ENCODE measurements at places on chromosomes 12 and 14.

DNA sequence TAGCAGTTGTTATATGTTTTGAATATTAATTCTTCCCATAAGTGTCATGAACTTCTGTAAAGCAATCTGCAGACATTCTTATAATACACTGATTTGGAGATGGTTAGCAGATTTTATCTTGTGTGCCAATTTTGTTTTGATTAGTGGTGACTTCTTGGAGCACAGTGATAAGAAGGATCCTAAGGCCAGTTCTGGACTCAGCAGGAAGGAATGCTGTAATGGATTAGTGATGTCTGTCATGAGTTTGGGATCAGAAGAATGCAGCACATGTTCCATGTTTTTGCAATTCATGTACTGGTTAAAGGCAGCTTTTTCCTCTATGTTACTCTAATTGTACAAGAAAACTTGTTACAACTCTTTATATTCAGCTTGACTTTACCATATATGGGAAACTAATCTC, 91.5 kb downstream of the UNC79 start:
- no peak for DNase-seq

DNA sequence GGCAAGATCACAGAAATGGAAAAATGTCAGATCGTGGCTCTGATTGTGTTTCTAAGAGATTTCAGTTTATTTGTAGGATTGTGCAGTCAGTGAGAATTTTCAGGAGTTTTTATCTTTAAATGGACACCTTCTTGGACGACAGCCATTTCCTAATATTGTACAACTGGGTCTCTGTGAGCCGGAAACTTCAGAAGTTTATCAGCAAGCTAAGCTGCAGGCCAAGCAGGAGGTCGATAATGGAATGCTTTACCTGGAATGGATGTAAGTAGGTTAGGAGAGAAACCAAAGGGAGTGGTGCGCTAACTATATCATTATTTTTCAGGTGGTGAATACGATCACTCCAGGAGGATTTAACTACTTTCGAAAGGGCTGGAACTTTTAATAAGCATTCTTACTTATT, 26.4 kb downstream of the APAF1 start:
- DNase-seq = no peak

DNA sequence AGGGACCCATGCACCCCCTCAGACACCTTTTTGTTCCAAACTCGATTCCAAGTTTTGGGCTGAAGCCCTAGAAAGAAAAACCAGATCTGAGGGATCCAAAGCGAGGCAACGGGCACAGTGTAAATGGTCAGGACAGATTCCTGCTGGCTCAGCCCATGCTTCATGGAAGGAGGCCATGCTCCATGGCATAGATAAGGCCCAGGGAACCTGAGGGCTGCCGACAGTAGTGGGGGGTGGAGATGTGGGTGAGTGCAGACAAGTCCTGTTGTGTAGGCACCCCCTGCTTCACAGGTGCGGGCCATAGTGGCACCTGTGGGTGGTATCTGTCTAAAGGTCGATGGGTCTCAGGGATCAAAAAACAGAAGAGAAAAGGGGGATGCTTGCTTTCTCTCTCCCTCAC, 42.1 kb downstream of the TNFAIP2 start:
- DNase-seq = no peak

- no peak for DNase-seq
Observed at GRCh38 chr12:94813314-94813713, 163.0 kb upstream of the TMCC3 start.

- DNase-seq = peak; percentile 65
Observed at GRCh38 chr12:41932470-41932991, 212.1 kb downstream of the GXYLT1 start.

DNA sequence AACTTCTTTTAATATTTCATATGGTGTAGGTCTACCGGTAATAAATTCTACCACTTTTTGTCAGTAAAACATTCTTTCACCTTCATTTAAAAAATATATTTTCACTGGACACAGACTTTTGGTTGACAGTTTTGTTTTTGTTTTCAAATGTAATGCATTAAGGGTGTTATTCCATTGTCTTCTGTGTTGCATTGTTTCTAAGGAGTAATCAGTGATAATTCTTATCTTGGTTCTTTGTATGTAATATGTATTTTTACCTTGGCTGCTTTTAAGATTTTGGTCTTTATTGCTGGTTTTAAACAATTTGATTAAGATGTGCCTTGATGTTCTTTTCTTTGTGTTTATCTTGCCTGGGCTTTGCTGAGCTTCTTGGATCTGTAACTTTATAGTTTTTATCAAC, 4.1 kb downstream of the MAP1LC3B2 start:
- DNase-seq = no peak

DNA sequence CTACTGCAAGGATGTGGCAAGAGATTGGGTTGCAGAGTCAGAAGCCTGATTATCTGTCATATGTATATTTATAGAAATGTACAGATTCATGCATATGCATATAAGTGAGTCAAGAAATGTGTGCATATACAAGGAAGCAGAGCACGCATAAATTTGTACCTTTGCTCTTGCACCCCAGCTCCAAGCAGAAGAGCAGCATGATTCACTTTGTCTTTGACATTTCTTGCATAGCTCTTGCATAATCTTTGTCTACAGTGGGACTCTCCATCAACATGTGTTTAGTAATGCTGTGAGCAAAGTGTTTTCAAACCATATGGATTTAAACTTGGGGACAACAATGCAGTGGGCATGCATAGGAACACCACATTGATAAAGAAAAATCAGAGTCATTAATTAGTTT, 330.7 kb upstream of the DCN start:
- no peak for DNase-seq

- DNase-seq = no peak
Observed at GRCh38 chr14:72744416-72745120, 149.3 kb downstream of the DPF3 start.

- DNase-seq = no peak
Observed at GRCh38 chr12:110223777-110224378, 57.2 kb upstream of the ATP2A2 start.

GRCh38 chr14:23063601-23064000, 6.3 kb upstream of the CDH24 start:
- DNase-seq = no peak

DNA sequence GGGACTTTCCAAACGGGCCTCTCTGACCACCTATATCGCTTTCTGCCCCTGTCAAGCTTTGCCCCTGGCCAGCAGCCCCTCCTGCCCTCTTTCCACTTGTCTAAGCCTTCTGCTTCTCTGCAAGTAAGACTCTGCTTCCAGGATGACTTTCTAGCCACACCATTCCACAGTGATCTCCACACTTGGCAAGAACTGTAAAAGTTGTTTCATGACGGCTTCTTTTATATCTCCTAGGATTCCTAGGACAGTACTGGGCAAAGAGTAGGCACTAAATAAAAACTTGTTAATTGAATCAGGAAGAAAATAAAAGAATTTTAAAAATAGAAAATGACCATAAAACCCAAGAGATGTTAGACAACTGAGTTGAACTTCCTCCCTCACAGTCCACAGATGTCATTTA, 1.8 kb upstream of the PTPN21 start:
- DNase-seq = no peak

DNA sequence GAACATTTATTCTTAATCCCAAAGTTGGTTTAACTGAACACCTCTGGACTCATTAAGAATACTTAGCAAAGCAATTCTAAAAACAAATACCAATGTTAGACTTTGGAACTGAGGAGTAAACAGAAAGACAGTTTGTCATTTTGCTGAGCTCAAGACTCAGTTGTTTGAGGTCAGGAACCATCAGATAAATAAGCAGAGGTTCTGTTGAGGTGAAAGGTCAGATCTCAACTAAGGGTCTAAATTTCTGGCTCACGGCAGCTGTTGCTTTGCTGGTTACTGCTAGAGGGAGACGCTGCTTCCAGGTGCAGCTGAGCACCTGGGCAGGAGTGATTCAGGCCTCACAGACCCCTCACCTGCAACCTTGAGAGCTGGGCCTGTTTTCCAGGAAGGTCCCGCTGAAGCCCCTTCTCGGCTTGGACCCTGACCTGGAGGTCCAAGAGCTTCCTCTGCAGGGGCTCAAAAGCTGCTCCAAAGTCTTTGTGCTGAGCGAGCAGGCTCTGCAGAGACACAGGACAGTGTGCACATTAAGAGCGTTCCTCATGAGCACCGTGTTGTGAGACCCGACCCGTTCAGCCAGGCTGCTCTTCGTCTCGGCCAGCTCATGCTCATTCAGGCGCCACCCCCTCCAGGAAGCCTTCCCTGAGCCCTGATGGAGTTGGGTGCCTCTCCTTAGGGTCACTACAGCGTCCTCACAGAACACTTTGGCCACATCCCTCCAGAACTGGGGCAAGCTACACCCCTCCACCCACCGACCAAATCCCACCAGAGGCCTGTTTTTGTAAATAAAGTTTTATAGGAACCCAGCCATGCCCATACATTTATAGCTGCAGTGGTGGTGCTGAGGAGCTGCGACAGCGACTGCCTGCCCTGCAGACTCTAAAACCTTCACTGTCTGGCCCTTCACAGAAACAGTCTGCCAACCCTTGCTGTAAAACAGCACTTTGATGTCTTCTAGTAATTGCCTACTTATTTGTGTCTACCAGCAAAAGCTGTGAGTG, 72.0 kb downstream of the SYNE3 start:
- DNase-seq = no peak
